Stimulated activated CD4-positive, alpha-beta T cell treated with anti-CD3 and anti-CD28 coated beads, Interleukin-15, amount 100 ng/mL, for 24 hours (primary cell): ENCODE measurements at places on chromosomes 5 and 9.
A peak's percentile ranks its signal among the peaks of the same experiment; 100 is the strongest.

DNA sequence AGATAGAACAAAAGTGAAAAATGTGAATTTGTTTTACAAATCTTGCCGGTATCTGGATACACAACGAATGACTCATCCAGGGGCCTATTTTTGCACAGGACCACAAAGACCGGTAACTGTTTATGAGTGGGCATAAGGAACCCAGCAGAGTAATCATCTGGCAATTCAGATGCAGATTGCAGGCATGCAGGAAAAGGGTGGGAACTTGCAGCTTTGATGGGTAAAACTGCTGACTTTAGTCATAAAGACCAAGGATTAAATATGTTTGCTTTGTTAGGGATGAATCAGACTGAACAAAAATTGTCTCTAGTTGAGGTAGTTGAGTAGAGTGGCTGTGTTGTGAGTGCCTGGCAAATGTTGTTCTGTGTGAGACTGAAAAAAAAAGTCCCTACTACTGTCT, 309.6 kb upstream of the CCNH start:
- no peak for DNase-seq

GRCh38 chr5:32984851-32985610, 273.9 kb downstream of the NPR3 start:
- no peak for DNase-seq

DNA sequence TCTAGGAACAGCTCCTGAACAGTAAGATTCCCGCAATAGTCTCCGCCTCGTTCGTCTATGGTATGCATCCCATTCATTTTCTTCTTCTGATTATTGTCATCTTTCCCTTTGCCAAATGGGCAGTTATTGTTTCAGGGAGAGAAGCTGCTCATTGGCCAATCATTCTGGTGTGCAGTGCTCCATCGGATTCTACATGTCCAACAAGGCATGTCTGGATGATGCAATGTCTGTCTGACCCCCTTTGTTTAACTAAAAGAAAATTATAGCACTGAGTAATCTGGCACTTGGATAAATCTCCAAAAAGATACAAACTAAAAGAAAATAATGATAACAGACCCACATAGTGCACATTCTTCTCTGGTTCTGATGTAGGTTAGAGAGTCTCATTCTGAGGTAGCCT, 515.6 kb upstream of the DMAC1 start:
- DNase-seq = no peak

DNA sequence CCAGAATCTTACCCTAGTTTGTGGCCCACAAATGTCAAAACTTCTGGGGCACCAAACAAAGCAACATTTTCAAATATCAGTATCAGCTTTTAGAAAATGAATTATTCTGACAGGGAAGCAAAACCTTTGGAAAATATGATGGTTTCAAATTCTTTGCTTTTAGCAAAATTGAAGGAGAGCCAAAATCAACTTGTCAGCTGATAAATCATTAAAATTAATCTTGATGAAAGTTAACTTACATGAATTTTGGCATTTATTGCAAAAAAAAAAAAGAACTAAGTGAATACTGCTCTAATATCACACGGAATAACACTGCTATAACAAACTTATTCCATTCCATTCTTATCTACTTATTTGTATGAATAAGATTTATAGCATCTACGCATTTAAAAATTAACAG, 158.1 kb upstream of the TARS1 start:
- DNase-seq = no peak

DNA sequence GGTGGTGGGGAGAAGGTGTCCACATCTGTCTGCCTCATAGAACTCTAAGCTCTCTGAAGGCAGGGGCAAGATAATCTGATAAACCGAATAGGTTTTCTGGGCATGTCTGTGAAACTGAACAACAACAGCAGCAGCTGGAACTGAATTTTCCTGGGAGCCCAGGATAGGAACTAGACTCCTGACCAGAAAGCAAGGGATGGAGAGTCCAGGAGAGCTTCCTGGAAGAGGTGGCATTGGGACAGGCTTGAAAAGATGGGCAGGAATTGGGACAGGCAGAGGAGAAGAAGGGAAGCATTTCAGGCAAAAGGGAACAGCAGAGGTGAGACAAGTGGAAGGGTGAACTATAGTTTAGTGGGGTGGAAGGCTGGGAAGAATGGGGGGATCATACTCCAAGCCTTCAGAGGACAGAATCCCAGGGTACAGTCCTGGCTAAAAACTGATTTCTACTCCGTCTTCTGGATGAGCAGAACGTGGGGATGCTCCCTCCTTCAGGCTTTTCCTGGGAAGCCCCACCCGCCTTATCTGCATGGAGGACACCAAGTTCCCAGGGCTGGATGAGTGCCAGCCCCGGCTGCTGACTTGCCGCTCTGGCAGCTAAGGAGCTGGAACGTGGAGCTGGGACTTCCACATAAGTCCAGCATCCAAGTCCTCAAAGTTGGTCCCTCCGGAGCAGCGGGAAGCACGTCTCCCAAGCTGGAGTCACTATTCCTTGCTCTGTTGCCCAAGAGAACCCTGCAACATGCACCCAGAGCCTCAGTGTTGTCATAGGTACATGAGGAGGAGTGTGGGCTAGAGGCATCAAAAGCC, 13.9 kb upstream of the KIF12 start:
- DNase-seq = no peak

GRCh38 chr9:134061688-134062371, 6.0 kb downstream of the BRD3 start:
- peak; percentile 1 for DNase-seq

DNA sequence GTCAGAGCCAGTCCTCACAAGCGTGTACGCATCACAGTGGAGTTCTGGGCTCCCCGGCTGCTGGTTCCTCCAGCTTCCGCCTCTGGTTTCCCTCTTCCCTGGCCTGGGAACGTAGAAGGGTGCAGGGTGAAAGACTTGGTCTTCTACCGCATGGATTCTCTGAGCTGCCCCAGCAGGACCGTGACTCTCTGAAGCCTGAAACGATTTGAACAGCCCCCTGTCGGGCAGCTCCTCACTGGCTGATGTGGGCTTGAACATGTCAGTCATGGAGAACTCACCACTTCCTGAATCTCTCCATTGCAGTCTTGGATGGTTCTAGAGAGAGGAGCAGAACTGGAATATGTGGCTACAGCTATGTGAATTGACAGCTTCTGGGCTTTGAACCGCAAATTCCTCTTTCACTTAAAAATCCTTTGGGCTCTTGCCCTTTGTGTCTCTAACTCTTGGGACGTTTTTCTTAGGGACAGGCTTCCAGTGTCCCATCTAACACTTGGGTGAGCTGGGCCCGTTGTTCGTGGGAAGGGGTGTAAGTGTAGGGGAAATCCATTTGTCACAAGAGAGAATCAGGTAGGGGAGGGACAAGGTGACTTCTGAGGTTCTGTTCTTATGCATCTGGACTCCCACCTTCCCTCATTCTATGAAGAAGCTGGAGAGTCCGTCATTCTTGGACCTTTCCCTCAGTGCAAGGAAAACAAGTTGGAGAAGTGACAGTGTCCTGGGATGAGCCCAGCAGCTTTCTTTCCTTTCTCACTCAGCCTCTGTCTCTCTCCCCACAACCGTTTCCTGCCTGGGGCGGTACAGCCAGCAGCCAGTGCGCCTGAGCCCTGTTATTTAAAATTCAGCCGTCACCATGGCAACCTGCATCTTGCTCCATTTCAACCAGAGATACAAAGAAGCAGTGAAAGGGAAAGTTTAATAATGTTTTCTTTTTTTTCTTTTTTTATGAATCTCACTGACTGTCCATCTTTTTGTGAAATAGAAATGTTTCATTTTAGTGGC, 84.7 kb downstream of the PTTG1 start:
- peak; percentile 79 for DNase-seq

DNA sequence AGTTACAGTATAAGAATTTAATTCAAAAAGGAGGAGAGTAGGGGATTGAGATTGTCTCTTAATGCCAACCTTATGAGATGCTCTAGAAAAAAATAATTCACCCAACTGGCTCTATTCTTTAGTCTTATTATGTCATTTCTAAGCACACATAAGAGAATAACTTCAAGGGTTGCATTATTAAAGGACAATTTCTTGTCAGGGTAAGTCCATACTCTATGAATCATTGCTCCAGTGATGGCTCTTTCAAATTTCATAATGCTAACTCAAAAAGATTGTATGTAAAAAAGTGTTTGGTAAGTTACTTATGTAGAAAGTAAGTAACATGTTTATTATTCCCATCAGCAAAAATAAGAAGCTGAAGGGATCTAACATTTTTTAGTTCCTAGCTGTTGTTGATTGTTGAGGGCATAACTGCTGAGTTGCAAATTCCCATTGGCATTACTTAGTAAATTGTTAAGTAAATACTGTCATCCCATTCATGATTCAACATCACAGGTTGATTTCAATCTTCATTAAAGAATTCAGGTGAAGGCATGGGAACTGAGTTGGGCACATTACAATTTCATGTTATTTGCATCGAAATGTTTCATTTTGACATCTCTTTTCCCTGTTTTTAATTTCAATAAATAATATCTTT, 28.6 kb downstream of the ALDH1A1 start:
- no peak for DNase-seq

DNA sequence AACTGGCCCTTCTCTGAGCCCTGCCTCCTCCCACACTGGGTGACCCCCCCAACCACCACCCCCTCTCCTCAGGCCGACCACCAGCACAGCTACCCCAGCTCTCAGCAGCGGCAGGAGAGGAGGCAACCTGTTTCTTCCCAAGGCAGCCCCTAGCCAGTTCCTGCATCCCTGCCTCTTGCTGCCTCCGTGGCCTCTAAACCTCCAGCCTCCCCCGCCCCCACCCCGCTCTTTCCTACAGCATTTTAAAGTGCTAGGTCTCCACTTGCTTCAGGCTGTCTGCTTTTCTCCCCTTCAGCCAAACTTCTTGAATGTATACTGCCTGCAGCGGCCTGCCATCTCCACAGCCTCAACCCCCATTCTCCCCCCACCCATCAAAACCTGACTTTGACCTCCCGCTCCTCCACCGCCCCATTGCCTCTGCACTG, 135.6 kb downstream of the DAB2IP start:
- DNase-seq = no peak

- no peak for DNase-seq
Observed at GRCh38 chr9:121486043-121486442, 13.6 kb downstream of the GGTA1 start.

GRCh38 chr9:5442400-5443011, 4.8 kb upstream of the PLGRKT start:
- peak; percentile 42 for DNase-seq

GRCh38 chr5:125327676-125328075, 581.2 kb upstream of the ZNF608 start:
- no peak for DNase-seq

DNA sequence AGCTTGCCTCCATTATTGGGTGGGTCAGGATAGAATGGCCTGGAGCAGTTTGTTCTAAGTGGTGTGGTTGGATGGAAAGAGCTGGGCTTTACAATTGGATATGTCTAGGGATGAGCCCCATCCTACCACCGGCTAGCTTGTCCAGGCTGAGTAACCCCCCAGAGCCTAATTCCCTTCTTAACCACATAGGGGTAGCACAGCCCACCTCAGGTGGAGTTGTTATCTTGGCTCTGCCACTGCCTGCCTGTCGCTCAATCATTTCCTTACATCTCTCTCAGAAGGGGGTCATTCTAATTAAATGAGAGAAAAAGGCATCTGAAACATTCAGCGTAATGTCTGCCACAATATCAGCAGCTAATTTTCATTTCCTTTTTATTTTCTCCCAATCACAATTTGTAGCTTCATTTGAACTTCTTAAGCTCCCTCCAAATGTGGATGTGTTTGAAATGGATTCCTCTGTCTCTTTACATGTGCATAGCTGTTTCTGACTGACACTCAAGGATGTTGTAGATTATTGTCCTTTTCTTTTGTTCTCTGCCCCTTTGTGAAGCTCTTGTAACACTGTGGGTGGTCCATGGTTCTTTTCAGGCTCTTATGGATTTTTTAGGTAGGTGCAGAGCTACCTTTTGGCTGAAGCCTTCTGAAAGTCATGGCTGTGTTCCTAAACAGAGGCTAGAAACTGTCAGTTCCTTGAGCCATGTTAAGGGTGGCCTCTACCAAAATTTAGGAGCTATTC, 383.1 kb upstream of the KLF4 start:
- no peak for DNase-seq

- DNase-seq = no peak
Observed at GRCh38 chr9:117643288-117643654, 60.9 kb upstream of the TLR4 start.

GRCh38 chr9:97237311-97237786, 70.1 kb upstream of the CCDC180 start:
- DNase-seq = no peak

- no peak for DNase-seq
Observed at GRCh38 chr5:120509053-120509452, 45.0 kb downstream of the PRR16 start.

DNA sequence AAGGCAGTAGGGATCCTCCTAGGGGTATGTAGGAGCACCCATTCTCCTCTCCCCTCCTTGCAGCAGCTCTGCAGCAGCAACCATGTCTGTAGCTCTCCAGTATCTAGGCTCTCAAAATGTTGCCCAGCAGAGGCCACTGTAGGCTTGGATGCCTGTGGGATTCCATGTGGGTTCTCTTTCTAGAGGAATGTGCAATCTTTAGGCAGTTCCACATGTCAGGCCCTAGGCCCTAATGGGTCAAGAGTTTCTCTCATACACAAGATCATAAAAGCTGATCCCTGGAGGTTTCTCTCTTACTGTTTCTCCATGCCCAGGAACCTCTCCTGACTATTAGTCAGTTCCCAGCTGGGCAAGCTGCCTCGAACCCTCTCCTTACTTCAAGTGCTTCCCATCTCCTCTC, 215.8 kb downstream of the FRMD3 start:
- no peak for DNase-seq

GRCh38 chr9:121743441-121744001, 92.1 kb downstream of the DAB2IP start:
- DNase-seq = no peak

DNA sequence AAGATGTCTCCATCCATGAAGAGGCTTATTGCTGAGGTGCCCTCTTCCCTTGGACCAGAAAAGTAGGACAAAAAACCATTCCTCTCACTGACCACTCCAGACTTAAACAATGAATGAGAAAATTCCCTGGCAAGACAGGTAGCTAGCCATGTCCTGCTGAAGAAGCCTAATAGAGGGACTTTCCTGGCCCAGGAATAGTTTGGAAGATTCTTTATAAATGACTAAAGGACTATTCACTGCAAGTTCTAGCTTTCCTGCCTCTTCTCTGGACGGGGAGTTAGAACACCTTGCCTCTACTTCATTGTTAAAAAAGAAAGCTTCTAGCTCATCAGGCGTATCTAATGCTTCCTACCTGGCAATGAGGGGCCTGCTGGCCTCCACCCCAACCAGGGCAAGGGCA, 153.6 kb downstream of the NR3C1 start:
- no peak for DNase-seq

DNA sequence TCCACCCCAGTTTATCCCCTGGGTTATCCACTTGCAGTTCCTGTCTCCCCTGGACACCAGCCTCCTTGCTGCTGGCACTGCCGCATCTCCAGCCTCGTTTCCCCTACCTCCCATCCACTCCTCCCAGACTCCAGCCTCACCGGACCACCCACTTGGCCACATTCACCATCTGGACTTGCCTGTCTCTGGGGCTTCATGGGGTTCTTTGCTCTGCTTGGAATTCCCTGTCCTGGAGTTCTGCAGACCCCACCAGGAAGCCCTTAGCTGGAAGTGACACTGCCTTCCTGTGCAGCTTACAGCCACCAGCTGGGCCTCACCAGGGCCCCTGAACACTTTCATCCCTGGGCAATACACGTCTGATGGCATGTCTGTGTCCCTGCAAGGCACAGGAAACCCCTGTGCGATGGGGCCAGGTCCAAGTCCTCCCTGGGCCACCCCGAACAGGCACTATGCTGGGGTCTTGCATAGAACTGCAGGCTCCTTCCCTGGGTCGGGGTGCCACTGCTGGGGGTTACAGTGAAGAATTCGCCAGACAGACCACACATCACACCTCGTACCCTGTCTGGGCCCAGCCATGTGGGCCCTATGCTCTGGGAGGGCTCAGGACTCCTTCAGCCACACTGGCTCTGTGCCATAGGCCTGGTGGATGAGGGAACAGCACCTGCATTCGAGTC, 3.0 kb downstream of the FLT4 start:
- no peak for DNase-seq
